ENCODE measurements at places on chromosomes 5 and 9. TPM values are rescaled to one million over a fixed set of nuclear protein-coding genes. Genes with fewer than 3 reads are reported as not detected.
A peak's percentile ranks its signal among the peaks of the same experiment; 100 is the strongest.

DNA sequence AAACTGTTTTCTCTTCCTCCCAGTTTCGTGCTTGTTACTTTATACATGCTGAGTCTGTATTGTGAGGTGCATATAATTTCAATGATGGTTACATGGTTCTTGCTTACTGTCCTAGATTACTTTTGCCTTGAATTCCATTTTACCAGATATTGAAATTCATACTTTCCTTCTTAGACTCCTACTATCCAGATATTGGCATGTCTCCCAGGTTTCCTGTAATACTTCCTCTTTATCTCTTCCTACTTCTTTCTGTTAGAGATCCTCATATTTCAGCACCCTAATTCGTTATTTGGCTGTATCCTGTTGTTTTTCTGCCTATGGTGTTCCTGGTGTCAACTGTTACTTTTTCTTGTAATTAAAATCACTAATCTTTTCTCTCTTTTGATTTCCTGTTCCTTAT lies 522.1 kb downstream of the CCDC171 start:
- no peak for DNase-seq

DNA sequence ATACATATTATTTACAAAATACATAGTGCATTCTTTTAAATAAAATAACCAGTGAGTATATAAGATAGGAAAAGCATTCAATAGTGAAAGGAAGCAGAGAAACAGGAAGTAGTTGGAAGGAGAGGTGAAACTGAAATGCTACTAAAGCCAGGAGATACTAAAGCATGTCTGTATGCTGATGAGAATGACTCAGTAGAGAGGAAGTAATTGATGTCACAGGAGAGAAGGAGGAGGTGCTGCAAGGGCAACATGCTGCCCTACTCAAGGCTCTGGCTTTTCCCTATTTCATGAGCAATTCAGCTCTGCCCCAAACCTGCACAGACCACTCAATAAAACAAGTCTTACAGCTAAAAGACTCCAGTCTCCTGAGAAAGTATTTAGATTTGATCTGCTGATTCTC lies 108.5 kb upstream of the TXNDC8 start:
- DNase-seq = no peak

DNA sequence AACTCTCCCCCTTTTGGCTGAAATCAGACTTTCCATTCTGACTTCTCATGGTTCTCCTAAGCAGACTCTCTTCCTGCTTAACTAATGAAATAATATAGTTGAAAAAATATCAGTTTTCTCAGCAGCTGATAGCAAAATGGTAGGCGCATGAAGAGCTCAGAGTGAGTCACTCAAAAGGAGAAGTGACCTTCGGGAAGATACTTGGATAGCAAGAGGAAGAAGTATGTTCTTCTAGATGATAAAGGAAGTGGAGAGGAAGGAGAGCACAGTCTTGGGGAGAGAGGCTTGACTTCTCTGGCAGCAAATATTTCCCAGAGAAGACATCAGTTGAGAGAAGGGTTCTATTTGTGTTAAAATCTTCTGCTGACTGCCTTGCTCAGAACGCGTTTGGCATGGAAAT lies 101.5 kb downstream of the TAF11L14 start:
- DNase-seq = no peak

- no peak for DNase-seq
Observed at GRCh38 chr5:94485067-94485466, 133.3 kb downstream of the KIAA0825 start.

GRCh38 chr5:95988877-95989276 lies 27.2 kb upstream of the ELL2 start:
- DNase-seq = no peak

GRCh38 chr9:72428329-72428728 lies 63.3 kb upstream of the ZFAND5 start:
- DNase-seq = no peak

GRCh38 chr9:33227008-33227398 lies 13.0 kb upstream of the SPINK4 start:
- no peak for DNase-seq

DNA sequence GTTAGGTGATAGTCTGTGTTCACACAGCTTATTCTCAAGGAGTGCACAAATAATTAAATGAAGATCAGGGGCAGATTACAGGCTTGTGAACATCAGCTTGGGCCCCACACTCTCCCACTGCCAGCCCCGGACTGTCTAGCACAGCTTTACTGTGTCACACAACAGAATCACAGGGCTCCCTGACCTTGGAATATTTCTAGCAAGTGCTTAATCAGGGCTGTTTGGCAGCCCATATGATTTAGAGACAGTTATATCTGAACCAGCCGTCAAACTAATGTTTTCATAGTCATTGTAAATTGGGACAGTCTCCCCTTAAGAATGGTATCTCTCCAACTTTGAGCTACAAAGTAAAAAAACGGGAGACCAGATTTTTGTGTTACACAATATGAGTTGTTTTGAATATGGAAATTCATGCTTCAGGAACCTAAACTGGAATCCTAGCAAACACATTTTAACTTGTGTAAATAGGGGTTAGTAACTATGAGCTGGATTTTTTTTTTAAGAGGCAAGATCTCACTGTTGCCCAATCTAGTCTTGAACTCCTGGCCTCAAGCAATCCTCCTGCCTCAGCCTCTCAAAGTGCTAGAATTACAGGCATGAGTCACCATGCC lies 517.6 kb downstream of the BNC2 start:
- no peak for DNase-seq

GRCh38 chr9:21873540-21874221 lies 71.2 kb downstream of the MTAP start:
- DNase-seq = no peak

DNA sequence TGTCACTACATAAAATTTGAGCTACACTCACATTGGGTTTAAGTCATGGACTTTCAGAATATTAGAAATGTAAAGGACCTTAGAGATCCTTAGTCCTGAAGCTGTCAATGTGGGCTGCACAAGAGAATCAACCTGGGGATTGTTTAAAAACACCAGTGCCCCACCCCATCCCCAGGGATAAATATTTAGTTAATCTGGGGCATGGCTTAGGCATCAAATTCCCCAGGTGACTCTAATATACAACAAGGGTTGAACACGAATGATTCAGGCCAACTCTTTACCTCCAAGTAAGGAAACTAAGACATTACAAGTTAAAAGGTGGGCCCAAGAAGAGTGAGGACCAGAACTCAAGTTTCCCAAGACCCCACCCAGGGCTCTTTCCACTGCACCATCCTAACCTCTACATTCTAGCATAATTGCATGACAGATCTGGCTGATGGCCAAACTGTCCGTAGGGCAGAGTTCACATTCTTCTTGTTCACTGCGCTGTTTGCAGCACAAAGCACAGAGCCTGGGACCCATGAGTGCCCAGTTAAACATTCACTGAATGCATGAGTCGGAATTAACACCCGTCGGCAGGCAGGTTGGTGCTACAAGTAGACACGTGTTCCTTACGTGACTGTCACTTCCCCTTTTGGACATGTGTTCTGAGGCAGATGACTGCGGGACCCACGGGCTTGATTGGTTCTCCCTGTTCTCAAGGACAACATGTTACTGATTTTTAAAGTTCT lies 25.2 kb downstream of the CYFIP2 start:
- peak; percentile 41 for DNase-seq

GRCh38 chr9:33381231-33381791 lies 21.1 kb downstream of the AQP7 start:
- no peak for DNase-seq

DNA sequence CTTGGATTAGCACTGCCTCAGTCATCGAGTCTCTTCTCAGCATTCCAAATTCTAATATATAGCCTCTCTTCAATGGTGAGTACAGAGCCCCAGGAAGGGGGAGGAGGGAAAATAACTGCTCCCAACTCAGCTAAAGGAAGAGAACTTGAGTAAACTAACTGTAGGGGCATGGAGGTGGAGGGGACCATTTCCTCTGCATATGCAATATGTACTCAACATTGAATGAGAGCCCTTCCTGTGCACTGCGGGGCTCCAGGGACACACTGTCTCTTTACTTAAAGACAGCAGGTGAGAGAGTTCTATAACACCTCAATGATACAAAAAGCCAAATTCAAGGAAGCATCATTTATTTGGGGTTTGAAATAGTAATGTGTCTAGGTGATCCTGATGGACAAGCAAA lies 75.1 kb downstream of the GNAQ start:
- no peak for DNase-seq

DNA sequence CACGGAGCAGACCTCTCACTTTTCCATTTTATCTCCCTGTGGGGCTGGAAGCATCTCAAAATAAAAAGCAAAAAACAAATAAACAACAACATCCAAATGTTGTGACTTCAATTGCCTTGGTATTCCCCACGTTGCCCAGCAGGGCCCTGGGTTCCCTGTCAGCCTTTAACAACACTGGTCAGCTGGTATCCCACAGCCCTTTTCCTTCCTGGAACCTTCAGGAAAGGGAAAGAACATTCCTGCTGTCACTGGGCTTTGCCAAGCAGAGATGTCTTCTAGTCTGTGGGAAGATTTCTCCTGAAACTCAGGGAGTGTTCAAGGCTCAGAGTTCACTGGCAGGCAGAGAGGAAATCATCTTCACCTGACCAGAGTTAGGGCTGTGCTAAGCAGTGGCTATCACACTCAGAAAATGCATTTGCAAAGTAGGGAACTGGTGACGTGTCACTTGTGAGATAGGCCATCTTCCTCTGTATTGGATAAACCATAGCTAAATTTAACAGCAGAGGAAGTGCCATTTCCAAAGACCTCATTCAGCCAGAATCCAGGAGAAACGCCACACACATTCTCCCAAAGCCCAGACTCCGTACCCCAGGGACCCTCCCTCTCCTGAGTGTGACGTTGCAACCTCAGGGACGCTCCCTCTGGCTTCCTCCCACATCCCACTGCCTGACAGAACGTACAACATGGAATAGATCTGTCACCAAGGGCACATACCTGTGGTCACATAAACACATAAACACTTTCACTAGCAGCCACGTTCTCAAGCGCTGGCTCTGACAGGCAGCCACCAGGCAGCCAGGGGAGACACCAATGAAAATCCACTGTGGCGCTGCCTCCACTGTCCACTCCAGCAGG lies 274.0 kb upstream of the DAPK1 start:
- peak; percentile 29 for DNase-seq

DNA sequence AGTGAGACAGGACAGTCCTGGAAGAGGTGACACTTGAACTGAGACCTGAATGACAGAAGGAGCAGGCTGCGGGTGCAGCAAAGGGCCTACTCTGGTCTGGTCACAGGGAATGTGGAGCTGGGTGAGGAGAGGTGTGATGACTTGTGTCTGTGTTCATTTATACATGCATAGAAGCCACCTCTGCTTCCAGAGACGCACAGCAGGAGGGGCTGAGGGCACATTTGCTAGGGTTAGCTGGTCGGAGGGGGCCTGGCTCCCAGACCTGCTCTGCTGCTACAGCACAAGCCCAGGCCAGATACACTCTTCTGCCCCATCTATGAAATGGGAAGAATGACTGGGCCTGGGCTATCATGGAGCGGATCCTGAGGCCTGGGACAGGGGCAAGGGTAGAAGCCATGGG lies 15.6 kb downstream of the UNC5A start:
- no peak for DNase-seq

GRCh38 chr9:131717719-131718460 lies 22.0 kb downstream of the RAPGEF1 start:
- DNase-seq = no peak

GRCh38 chr9:4550777-4551484 lies 60.7 kb downstream of the SLC1A1 start:
- peak; percentile 10 for DNase-seq

DNA sequence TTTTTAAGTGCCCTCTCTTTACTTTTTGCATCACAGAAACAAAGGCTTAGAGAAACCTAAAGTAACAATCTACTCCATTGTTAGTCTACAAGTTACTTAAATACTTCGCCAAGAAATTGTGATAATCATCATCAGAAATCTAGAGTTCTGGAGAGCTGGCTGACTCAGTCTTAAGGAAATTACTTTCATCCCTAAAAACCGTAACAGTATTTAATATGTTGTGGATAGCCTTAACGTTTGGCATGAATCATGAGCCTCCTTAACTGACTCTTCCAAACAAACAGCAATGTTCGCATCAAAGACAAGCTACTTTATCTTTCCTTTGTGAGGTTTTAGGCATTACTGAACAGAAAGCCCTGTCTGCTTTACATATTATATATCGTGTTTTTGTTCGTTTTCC lies 128.7 kb downstream of the NIPBL start:
- DNase-seq = no peak

- no peak for DNase-seq
Observed at GRCh38 chr5:96790961-96791504, 16.7 kb downstream of the ERAP1 start.

GRCh38 chr5:124561451-124561850 lies 185.0 kb downstream of the ZNF608 start:
- DNase-seq = no peak

- no peak for DNase-seq
Observed at GRCh38 chr5:157978061-157978460, 119.1 kb upstream of the CLINT1 start.

DNA sequence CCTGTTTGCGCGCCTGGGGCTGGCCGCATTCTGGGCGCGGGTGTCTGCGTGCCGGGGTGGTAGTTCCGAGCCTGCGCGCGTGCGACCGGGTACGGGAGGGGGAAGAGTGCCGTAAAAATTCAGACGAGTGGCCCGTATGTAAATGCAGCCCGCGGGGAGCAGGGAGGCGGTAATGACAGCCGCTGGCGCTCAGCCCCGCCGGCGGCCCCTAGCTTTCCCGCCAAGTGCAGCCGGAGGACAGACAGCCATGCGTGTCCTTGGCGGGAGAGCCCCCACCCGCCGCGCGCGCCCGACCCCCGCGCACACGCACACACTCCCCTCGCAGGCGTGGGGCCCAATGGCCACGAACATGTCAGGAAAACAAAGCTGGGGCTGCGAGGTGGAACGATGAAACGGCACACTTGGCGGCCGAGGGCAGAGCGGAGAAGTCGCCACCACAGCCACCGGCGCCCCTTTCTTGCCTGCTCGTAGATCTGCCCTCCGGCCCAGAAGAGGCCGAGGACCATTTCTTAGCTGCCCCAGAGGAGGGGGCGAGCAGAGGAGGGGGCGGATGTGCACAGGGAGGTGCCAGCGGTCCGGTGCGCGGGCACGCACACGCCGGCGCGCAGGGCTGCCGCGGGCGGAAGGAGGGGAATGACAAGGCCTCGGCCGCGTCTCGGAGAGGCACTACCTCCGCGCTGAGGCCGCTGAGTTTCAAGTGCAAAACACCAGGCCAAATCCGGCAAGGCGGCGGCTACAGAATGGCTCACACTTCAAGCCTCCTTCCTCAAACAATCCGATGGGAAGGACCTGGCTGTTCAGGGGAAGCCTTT lies 208.4 kb downstream of the MEF2C start:
- DNase-seq = no peak

Gene ZNF608
- 81.9 TPM for polyA plus RNA-seq

Gene FAXDC2
- 33.5 TPM for polyA plus RNA-seq

Gene MSX2
- polyA plus RNA-seq = 0.50 TPM

Gene PCDHB13
- polyA plus RNA-seq = 6.9 TPM

Gene GRM6
- 0.69 TPM for polyA plus RNA-seq

Gene PHF2
- polyA plus RNA-seq = 43.0 TPM

Gene HK3
- 0.45 TPM for polyA plus RNA-seq

Gene CANX
- 590 TPM for polyA plus RNA-seq

Gene PCDHB9
- 4.3 TPM for polyA plus RNA-seq

Gene FRMD3
- 23.3 TPM for polyA plus RNA-seq

Gene NR4A3
- 2.4 TPM for polyA plus RNA-seq

Gene TAS2R1
- polyA plus RNA-seq = 0.10 TPM

Gene VCAN
- 310 TPM for polyA plus RNA-seq

Gene MCC
- 29.9 TPM for polyA plus RNA-seq

Gene ZDHHC21
- polyA plus RNA-seq = 15.4 TPM

Gene TMC1
- polyA plus RNA-seq = 0.53 TPM
